ENCODE measurements at places on chromosomes 3 and 15.

GRCh38 chr15:58931987-58932588 lies 1.4 kb downstream of the SLTM start:
- no peak for DNase-seq

- DNase-seq = no peak
These were observed 3.8 kb upstream of the GABRR3 start for GRCh38 chr3:98038876-98039275.

- no peak for DNase-seq
These were observed 1.0 kb downstream of the MYLK start for GRCh38 chr3:123883111-123883510.

DNA sequence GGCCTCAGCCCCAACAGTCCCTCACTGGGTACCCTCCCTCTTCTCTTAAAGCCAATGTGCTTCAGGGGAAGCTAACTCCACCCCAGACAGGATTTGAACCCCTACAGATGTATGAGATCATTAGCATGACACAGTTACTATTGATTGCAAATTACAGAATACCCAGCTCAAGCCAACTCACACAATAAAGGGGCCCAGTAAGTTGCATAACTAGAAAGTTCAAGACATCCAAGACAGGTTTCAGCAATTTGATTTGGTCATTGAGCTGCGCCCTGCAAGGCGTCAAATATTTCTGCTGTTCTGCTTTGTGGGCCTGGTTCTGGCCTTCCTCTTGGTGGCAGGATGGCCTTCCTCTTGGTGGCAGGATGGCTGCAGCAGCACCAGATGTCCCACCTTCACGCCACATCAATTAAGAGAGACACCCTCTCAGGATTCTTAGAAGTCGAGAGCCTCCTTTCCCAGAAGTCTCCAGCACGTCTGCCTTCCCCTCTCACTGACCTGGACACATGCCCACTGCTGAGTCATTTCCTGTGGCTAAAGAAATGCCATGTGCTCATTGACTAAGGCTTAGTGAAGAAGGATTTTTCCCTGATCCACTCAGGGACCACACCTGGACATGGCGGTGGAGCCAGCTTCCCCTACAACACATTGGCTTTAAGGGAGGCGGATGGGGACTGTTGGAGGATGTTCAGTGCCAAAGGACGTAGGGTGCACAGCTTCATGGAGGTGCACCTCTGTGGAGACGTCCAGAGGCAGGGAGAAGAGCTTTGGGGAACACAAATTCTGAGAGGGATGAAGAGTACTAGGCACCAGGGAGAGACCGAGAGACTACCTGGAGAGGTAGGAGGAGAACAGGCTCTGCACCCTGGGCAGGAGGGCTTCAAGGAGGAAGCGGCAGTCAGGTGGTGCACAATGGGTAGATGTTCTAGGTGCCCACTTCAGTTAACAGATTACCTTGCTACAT lies 49.1 kb downstream of the DNASE1L3 start:
- no peak for DNase-seq

DNA sequence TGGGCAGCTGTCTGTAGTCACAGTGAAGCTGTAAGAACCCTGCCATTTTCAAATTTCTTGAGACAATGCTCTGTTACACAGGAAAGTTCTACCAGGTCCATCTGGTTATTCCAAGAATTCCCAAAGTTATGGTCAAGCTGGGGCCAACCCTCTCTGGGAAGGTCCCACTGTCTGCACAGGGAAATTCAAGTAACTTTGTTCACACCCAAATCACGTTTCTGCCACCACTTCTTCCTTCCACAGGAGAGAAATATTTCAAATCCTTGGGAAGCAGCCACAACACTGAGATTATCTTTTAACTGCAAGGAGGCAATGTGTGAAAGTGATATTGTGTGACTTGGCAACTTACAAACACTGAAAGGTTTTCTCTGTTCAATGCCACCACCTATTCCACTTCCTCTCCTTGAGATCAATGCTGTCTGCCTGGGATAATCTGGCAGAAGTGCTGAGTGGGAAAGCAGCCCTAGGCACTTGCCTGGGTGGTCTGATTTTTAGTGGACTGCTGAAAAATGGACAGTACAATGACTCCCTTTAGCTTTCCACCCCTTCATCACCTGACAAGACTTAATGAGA lies 5.6 kb downstream of the SCAMP2 start:
- no peak for DNase-seq

DNA sequence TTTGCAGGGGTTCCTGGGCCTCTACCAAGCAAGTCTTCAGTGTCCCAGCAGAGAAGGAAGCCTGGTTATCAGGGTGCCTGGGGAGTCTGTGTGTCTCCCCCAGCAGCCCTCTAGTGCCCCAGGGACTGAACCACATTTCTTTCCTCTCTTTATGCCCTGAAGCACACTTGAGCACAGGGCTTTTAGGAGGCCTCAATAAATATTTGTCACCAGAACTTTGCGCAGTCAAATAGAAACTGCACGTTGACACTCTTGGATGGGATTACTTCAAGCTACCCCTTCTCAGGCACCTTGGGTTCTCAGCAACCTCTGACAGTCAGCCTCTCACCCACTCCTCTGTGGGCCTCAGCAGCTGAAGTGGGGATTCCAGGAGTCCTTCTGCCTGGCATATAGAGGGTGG lies 226.6 kb upstream of the HES1 start:
- no peak for DNase-seq

DNA sequence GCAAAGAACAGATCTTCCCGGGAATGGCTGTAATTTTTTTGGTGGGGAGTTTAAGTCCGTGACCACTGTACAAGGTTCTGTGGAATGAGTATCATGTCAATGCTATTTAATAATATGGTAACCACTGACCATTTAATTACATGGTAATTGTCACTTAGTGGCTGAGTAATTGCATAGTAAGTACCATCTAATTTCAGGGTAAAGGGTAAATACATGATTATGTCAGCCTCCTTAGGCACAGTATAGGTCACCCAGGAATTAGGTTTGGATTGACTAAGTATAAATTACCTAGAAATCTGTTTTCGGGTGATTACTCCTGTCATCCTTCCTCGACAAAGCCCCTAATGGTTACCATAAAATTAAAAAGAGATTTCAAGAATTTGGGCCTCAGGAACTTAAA lies 120.1 kb upstream of the AGBL1 start:
- no peak for DNase-seq

GRCh38 chr3:170007031-170007663 lies 30.6 kb upstream of the GPR160 start:
- DNase-seq = no peak

GRCh38 chr3:45817831-45818522 lies 21.6 kb upstream of the SLC6A20 start:
- DNase-seq = no peak

- no peak for DNase-seq
These were observed 46.1 kb downstream of the SOX2 start for GRCh38 chr3:181757694-181758306.

- no peak for DNase-seq
These were observed 574.0 kb downstream of the RBMS3 start for GRCh38 chr3:29854821-29855220.

GRCh38 chr3:5332270-5332956 lies 144.9 kb downstream of the EDEM1 start:
- no peak for DNase-seq

DNA sequence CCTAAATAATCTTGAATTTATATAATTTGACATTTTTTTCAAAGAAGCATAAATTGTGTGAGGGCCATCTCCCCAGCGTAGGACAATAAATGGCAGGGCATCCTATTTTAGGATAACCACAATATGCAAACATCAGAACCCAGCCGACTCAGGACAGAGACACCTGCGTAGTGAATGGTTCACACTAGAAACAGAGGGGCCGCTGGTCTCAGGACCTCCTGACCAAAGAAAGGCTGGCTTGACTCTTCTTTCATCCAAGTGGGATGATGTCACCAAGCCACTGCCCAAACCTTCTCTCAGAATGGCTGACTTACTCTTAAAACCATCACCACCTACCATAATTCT lies 162.1 kb downstream of the FOXP1 start:
- no peak for DNase-seq

DNA sequence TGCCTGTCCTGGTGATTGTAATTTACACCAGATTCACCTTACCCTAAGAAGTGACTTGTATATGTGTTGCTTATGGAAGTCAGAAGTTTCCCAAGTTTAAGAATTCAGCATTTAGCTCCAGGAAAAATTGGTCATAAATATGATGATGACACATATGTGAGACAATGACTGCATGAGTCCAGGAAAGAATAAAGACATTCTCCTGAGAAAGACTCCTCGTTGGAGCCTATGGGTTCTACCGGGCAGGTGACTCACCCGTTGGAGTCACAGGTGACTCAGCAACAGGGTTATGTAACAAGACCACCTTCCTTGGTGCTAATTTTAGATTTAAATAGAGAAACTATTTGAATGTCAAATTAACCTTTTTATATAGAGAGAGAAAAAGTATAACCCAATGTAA lies 662.4 kb downstream of the FHIT start:
- no peak for DNase-seq

GRCh38 chr3:155211266-155211665 lies 82.2 kb downstream of the STRIT1 start:
- DNase-seq = no peak

DNA sequence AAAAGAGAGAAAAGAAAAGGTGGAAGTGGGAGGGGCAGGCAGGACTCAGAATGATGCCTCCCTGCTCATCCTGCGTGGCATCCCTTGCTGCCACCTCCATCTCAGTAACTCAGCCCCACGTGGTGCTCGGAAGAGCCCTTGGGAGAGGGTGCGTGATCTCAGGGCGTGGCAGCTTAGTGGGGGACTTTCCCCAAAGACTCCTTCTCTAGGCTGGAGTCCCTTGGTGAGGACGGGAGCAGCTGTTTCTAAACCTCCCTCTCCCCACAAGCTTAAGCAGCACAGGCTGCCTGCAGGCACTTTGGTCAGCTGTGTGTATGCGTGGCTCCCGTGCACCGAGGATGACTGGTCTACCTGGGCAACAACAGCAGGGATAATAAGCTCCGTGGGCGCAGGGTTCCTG lies 7.4 kb upstream of the ANPEP start:
- DNase-seq = no peak

- DNase-seq = no peak
These were observed 16.1 kb downstream of the MINDY4B start for GRCh38 chr3:150889106-150889505.

DNA sequence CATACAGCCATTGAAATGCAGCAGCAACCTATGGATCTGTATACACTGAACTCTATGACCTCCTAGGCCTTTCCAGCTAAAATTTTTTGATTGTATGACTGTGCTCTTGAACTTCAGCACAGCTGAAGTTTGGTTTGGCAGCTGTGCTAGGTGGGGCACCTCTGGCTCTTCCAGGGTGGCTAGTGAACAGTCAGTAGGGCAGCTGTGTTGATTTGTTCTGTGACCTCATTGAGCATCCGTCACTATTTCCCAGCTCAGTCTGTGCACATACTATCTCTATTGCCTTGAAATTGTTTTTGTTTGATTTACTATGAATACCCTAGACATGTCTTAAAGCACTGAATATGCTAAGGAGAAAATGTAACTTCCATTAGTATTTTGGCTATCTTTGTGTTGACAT lies 363.2 kb upstream of the NAALADL2 start:
- DNase-seq = no peak

- no peak for DNase-seq
These were observed 46.3 kb downstream of the FOXP1 start for GRCh38 chr3:71537211-71537611.

DNA sequence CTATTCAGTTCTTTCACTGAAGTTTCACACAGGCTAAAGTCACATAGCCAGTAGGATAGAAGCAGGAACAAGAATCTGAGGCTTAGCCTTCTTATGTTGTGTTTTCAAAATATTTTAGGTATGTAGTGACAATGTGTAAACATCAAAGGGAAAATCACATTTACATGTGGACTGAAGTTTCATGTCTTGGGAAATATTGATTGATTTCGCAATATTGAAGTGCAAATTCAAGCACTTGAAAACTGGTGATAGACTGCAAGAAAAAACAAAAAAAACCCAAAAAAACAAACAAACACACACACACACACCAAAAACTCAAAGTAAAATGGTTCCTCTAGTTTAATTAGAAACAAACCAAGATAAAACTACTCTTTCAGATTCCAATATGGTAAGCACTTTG lies 773.3 kb downstream of the PDCD6IP start:
- DNase-seq = no peak

DNA sequence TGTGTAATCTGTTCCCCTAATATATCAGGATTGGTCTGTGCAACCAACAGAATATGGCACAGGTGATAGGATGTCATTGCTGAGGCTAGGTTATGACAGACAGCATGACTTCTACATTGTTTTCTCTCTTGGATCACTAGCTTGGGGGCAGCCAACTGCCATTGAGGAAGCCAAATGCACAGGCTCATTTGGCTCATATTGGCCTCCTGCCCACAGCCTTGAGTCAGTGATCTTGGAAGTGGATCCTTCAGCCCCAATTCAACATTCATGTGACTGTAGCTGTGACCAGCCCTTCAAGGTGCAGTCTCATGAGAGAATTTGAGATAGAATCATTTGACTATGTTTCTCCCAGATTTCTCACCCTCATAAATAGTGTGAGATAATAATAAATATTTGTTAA lies 675.6 kb downstream of the GRM7 start:
- no peak for DNase-seq

DNA sequence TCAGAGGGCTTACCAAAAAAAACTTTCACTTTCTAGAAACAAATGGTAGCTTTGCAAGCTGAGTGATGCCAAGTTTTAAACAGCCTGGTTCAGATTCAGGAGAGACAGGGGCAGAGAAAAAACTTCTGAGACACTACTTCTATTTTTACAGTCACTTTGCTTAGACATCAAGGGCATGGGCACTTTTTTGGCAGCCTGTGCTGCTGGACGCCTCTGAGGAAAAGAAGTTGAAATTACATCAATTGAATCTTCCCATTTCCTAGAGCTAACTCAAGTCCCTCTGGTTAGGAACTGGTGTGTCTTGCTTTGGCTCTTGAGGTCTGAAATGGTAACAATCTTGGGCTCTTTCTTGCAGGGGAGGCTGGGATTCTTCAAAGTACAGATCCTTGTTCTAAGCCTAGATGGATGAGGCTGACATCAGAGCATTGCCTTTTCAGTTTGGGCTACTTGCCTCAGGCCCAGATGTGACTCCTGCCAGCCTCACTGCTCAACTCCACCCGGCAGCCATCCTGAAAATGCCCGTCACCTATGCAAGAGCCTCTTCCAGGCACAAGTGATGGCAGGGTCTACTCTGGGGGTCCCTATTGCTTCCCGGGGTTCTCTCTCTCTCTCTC lies 357.5 kb downstream of the FOXP1 start:
- no peak for DNase-seq

All from suprapubic skin (tissue), 4 donors.